Cardiac muscle cell (in vitro differentiated cells and primary cell): ENCODE measurements at places on chromosomes 1 and 21. TPM values are rescaled to one million over a fixed set of nuclear protein-coding genes. Genes with fewer than 3 reads are reported as not detected.
A peak's percentile ranks its signal among the peaks of the same experiment; 100 is the strongest.

GRCh38 chr21:31405604-31406003 is 61.5 kb upstream of the TIAM1 start:
- no peak for DNase-seq

GRCh38 chr1:206713070-206713469 is 28.4 kb downstream of the MAPKAPK2 start:
- DNase-seq: no peak

- peak; percentile 67 for DNase-seq
Observed at GRCh38 chr21:42593007-42593814, 60.2 kb upstream of the PDE9A start.

DNA sequence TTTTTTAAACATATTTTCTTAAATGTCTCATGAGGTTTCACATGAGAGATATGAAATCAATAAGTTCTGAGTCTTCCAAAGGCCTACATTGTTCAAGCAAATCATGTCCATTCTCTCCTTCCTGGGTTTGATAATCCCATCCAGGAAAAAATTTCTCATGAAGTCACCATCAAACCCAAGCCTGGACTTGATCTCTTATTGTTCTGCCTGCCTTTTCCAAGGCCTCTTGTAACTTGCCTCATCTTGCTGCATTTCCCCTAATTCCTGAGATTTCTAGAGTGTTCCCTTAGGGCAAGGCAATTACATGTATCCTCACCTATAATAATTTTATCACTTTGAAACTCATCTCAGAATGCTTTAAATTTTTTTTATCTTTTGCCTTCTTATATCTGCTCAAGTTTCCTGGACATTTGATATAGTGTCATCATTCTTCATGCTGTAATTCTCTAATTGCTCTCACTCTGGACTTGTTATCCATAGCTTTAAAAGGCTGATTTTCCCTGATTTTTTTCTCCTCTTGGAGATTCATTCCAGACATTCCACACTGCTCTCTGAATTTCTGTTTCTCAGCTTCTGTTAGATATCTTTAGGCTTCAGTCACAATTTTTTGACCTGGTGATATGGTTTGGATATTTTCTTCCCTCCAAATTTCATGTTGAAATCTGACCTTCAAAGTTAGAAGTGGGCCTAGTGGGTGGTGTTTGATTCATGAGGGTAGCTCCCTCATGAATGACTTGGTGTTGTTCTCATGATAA is 126.4 kb downstream of the LRRC7 start:
- DNase-seq: no peak

DNA sequence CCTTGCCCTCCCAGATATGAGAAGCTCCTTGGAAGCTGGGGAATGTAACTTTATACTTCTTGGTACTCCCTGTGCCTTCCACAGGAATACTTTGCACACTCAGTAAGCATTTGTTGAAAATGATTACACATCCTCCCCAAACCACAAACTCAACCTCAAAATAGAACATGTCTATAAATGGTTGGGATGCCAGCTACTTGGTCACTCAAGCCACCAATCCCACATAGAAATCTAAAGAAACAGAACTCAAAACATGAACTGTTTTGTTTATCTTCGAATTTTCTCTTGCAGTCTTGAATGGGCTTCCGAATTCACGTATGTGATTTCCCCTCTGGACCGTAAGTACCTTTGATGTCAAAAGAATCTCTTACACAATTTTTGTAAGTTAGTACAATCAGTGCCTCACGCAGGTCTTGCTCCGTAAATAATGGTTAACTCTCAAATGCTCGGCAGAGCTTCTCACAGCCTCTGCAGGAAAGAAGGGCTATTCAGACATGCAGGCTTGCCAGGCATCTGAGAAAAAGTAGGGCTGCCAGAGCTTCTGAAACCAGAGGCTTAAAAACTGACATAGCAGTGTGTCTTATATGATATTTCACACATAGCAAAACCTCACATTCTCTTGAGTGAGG is 26.9 kb downstream of the SORT1 start:
- DNase-seq: peak; percentile 87

GRCh38 chr1:87154384-87154783 is 174.3 kb upstream of the LMO4 start:
- DNase-seq: no peak

- DNase-seq: no peak
Observed at GRCh38 chr21:14713109-14713508, 167.0 kb upstream of the SAMSN1 start.

DNA sequence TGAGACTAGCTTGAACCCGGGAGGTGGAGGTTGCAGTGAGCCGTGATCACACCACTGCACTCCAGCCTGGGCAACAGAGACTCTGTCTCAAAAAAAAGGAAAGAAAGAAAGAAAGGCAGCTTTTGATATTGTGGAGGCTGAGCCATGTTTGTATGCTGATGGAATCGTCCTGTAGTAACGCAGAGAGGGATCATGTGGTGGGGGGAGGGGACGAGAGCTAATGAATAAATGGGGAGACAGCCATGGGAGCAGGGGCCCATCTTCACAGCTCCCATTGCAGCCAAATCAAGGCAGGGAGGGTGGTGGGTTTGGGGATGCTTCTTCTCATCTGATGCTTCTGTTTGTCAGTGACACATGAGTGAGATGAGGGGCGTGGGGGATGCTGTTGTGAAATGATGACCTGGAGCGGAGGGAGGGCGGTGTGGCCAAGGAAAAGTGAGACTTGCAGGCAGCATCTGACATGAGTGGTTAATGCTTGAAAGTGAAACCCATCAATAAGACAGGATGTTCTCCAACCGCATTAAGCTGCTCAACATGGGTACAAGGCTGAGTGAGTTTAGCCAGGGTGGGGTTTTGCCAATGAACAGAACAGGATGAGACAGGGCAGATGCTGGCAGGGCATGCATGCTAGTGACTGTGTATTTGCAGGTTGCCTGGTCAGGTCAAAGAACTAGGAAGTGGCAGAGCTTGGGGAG is 16.7 kb downstream of the SPATA21 start:
- DNase-seq: no peak

DNA sequence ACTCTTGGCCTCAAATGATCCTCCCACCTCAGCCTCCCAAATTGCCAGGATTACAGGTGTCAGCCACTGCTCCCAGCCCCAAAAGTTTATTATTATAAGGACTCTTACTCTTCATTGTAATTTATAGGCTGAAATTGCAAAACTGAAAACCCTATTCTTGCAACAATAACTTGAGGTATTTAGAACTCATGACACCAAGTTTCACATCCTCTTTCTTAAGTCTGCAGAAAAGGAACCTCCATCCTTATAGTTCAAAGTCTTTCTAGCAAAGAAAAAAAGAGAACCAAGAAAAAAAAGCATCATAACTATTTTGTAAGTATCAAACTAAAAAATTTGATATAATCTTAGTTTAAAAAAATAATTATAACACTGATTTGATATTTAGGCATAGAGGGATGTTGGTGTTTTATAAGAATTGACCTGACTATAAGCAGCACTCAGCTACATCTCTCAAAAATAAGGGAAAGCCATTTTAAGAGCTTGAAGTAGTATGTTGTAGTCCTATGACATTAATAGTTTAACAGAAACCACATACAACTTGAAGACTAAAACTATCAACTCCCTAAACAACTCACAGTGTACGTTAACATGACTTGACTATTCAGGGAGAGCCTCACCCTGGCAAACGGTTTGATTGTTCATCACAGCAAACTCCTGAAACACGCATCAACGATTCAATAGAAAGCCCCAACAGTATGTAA is 122.4 kb downstream of the AKT3 start:
- DNase-seq: no peak

GRCh38 chr1:176199707-176200106 is 7.4 kb downstream of the COP1 start:
- DNase-seq: no peak

DNA sequence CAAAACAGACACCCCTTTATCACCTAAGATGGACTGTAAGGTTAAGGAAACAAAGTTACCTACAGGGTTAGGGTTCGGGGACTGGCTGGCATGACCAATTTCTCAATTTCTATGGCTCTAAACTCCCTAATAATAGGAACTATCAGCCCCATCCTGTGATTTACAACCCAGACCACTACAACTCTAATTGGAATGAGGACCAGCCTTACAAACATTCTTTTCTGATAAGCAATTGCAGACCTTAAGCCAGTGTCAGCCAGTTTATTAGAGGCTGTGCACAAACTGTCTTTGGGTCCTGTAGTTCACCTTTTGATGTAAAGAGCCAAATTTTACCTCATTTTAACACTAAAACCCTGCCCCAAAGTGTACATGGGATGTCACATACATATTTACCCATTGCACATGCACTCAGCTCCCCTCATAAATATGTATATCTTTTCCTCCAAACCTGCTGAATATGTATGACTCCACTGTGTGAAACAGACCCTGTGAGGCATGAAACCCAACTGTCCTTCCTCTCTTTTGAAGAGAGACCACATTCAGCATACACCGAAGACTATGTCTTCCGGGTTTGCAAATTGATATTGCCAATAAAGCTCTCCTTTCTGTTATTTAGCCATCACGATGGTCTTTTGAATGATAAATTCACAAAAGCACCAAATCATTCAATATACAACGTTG is 7.3 kb upstream of the APP start:
- DNase-seq: no peak

DNA sequence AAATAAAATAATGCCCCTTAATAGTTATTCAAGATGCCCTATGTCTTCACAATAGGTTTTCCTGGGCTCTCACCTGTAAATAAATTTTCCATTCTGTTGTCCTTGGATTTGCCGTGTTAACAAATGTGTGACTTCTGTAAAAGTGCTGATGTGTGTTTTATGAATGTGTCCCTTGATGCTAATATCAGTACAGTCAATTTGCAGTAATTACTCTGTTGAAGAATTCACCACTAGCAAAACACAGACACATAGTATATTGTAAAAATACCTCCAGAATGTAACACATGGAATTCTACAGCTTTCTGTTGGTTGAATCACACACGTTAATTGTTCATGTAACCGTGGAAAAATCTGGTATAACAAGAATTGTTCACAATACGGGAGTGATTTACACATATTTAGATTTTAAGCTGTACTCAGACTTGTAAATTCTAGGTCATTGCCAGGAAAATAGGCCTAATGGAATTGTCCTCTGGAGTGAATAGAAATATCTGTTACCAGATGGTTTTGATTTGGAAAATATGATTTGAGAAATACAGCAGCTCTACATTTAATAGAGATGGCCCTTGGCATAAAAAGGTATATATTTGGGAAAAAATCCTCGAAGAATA is 36.7 kb upstream of the KCNK2 start:
- no peak for DNase-seq

DNA sequence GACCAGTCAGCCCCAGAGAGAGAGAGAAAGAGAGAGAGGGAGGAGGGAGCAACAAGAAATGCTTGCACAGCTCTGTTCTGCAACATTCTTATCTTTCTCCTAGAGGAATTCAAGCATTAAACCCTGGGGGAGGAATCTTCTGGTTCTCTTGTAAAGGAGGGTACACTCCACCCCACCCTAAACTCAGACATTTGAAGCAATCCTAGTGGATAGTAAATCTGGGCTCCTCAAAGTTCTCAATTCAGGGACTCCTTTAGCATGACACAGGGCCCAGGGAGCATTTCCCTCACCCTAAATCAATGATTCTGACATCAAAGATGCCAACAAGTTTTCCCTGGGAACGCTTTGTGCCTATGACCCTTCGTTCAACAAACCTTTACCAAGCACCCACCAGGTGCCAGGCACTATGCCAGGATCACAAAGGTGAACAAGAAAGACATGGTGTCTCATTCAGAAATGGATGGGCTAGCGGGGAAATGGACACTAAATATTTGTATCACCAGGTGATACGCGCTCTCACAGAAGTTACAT is 11.9 kb upstream of the CAPN2 start:
- DNase-seq: no peak

DNA sequence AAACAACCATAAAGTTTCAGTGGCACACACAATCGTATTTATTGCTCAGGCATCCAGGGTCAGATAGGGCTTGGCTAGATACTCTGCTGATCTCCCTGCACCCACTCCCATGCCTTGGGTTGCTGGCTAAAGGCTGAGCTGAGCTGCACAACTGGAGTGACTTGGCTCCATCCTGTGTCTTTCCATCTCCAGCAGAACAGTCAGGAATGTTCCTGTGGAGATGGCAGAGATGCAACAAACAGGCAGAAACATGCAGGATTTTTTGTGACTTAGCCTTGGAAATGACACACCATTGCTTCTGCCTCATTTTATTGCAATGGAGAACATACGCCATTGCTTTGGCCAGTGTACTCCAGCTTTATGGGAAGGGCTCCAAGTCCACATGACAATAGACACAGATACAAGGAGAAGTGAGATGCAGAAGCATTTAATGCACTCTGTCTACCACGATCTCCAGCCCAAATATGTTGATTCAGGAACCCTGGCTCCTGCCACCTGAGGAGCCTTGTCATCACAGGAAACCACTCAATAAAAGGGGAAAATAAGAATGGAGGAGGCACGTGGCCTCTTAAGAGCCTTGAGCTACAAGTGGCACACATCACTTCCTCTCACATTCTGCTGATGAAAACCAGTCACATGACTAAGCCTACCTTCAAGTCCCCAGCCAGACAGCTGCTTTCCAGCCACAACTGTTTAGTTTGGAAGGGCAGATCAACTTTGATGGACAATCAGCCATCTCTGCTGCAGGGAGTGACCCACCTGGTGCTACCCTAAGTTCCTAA is 10.1 kb upstream of the GUCA2B start:
- peak; percentile 36 for DNase-seq

DNA sequence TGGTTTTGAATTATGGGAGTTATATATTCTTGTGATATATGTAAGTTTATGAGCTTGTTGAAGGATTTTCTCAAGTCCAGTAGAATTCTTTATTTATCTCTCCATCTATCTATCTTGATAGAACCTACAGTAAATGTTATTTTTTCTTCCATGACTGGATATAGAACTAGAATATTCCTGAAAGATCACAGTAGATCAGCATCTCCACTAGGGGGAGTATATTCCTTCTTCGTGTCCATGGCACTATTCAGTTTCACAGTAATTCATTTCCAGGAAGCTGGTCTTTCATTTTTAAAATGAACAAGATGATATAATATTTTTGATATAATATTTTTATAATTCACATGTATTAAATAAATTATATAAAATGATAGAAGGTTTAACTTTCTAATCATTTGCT is 18.8 kb downstream of the TMPRSS15 start:
- DNase-seq: peak; percentile 64

- DNase-seq: peak; percentile 77
Observed at GRCh38 chr1:41739061-41739955, 179.4 kb downstream of the HIVEP3 start.

Gene TARS2
- polyA plus RNA-seq: 46.8 and 62.5 TPM in 2 replicates

Gene DDR2
- polyA plus RNA-seq: 0.21 and 1.3 TPM in 2 replicates

Gene S100A7A
- not detected in 2 replicates for polyA plus RNA-seq

Gene PADI4
- not detected in 2 replicates for polyA plus RNA-seq

Gene NR5A2
- polyA plus RNA-seq: not detected in 2 replicates

Gene SPRR5
- not detected in 2 replicates for polyA plus RNA-seq

Gene PGLYRP3
- not detected in 2 replicates for polyA plus RNA-seq
